GM12878 (cell line): ENCODE measurements at places on chromosomes 4 and X.

- DNase-seq = no peak
Measured at GRCh38 chr4:42404001-42404400, 6.7 kb downstream of the SHISA3 start.

DNA sequence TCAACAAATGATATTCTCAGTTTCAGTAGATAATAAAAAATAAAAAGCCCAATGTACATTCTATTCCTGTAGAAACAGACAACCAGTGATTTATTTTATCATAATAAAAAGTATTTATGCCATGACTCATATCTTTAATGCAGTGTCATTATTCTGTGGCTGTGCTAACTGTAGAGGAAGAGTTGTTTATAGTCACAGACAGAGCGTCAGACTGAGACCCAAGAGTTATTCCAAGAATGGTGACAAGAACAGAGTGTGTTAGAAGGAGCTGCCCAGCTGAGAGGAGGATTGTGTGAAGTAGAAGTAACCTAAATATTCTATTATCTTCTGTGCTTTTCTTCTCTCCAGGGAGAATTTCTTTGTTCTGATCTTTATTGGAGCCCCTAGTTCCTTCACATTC lies 210.7 kb downstream of the PPP1R2C start:
- DNase-seq = no peak

- DNase-seq = peak; percentile 33
Measured at GRCh38 chrX:15158736-15159406, 111.0 kb downstream of the ASB9 start.

DNA sequence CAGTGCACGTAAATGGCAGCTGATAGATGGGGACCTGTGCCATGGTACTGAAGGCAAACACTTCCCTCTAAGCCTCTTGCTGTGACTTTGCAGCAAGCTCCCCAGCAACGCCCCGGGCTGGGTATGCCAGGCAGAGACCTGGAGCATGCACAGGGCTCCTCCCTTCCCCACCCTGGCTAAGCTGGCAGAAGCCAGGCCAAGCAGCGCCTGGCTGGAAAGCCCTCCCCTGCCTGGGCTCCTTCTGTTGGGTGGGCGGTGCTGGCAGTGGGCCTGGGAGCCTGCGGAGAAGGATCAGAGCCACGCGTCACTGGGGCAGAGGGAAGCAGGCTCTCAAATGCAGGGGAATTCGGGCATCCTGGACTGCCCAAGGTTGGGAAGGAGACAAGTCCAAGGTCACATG lies 3.6 kb downstream of the ATP2B3 start:
- DNase-seq = no peak

DNA sequence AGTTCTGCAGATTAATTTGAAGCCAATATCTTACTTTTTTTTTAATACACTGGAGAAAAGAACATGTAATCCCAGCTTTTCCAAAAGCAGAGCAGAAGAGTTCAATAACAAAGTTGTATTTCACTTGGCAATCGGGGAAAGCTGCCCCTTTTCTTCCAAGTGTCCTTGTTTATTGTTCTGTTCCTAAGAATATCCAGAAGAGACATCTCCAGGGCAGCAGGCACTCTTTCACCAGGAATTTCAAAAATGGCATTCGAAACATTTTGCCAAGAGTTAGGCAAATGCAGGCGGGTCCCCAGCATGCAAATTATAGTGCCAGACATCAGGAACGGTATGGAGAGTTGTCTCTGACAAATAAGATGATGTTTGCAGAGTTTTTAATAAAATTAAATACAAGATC lies 494.5 kb downstream of the BCOR start:
- DNase-seq = no peak

DNA sequence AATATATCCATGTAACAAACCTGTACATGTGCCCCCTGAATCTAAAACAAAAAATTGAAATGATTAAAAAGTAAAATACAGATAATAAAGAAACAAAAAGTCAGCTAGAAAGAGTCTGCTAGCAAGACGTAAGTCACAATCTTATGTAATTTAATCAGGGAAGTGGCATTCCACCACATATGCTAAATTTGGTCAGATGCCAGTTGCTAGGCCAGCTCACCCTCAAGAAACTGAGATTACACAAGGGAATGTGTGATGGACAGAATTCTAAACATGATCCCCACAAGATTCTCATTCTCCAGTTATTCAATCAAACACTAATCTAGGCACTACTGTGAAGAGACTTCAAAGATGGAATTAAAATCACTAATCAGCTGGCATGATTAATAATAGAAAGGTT lies 689.3 kb downstream of the CENPC start:
- no peak for DNase-seq

DNA sequence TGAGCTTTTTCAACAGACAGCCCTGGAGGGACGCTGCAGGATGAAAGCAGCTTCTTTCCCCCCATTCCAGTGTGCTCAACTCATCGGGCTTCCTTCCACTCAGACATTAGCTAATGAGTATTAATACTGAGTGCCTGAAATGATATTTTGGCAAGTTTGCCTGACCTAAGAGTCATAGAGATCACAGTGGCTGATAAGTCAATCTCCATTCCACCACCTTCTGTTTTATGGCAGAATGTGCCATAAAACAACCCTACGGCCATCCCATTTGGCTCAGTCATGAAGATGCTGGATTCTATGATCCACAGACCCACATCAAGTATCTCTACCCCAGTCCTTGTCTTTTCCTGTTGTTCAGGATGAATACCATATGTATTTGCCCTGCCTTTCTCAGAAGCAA lies 48.3 kb upstream of the MAB21L2 start:
- no peak for DNase-seq

DNA sequence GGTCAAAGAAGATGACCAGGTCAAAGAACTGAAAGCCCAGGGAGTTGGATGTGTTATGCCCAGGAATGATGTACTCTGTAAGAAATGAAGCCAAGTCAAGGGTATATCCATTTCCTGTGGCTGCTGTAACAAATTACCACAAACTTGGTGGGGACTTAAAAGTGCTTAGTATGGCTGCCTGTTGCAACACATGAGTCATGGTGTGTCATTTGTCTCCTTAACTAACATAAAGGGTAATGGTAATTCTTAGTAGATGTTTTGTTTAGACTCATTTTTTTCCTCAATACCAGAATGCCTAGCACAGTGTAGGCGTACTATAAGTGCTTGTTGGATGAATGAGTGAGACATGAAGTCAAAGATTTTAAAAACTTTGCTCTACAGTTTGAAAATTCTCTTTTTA lies 45.7 kb downstream of the SYTL5 start:
- no peak for DNase-seq

GRCh38 chrX:313546-313945 lies 5.0 kb downstream of the GTPBP6 start:
- DNase-seq = no peak

DNA sequence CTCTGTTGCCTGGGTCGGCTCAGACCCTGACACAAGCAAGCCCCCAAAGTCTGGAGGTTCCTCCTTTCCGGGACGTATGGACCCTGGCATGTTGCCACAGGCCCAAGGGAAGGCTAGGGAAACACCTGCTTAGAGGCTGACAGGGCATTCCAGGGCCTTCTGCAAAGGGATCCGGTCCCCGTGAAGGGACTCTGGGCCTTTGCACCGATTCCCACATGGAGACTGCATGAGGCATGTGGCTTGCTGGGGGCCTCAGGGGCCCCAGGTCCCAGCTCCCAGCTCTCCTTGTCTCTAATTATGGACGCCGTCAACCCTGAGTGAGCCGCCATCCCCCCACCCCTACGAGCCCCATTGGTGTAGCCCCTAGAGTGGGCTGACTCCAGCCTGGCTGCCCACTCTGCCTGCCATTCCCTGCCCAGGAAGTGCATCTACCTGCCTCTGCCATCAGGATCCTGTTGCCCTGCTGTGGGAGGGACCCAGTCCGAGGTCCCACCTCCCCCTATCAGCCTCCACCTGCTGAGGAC lies 4.2 kb upstream of the RGS12 start:
- no peak for DNase-seq

DNA sequence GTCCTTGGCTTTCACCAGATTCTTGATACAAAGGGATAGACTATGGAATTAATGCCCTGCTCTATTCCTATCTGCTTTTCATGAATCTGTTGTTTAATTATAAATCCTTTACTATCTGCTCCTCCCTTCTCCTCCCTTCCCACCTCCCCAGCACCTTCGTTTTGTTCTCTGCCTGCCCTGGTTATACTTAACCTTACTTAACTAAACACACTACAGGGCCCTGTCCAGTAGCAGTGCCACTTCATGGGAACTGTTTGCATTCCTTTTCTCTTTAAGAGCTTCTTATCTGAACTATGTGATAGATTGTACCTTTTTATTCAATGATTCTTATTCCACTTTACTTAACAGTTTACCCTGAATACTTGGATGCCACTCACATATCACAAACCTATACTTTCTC lies 830 bp downstream of the HOPX start:
- no peak for DNase-seq

DNA sequence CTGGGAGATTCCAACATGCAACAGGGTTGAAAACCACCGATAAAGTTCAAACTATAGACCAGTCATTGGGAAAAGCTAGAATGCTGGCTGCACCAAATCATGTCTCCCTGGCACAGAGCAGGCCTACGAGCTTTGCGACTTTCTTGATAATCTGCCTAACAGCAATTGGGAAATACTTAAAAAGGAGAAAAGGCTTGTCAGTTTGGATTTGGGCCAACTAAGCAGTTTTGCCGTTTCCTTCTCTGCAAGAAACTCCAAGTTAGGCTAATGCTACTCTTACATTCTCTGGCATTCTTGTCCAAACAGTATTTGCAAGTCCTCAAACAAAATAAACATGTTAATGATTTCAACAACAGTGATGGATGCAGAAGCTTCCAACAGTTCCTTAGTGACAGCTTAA lies 87.9 kb downstream of the PDK3 start:
- DNase-seq = no peak

GRCh38 chr4:14539246-14539645 lies 463.0 kb upstream of the CPEB2 start:
- DNase-seq = no peak

GRCh38 chr4:101366331-101366730 lies 19.0 kb upstream of the PPP3CA start:
- no peak for DNase-seq

GRCh38 chr4:91113130-91113706 lies 986.0 kb downstream of the CCSER1 start:
- peak; percentile 5 for DNase-seq

DNA sequence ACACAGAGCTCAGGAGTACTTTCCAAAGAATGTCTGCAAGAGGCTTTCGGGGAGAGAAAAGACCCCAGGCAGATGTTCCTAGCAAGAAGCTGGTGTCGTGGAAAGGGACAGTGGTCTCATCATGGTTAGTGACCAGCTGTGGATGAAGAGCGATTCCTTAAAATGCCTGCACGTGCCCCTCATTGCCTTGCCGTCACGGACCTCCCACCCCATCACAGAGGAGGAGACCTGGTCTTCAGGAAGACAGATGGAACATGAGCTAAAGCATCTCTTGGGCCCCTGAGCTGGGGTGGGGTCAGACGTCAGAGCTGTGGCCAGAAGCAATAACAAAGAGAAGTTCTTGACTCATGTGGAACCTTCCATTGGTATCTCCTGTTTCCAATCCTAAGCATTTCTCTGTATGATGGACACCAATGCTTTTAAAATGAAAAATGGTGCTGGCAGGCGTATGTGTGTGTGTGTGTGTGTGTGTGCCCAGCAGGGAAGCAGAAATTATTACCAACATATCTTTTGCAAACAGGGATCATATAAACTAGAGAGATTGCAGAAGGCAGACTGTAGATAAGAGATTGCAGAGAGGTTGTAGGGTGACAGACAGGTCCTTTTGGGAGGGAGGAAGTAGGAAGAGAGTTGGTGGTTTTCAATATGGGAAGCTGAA lies 25.2 kb upstream of the ASMTL start:
- no peak for DNase-seq

DNA sequence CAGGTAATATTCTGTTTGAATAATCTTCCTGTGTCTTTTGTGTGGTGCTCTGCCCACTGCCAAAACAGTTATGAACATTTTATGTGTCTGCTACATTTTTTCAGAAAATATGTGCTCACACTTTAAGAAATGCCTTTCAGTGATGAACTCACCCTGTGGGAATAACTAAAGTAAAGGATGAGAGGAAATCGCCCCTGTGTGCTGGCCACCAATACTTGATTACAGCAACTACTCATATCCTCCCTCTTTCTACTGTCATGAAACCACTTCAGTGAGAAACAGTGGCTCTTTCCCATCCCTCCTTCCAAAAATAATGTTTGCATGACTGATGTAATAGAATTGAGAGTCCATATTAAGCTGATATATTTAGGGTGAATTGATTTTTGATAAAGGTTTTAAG lies 900.9 kb downstream of the RAB28 start:
- no peak for DNase-seq

DNA sequence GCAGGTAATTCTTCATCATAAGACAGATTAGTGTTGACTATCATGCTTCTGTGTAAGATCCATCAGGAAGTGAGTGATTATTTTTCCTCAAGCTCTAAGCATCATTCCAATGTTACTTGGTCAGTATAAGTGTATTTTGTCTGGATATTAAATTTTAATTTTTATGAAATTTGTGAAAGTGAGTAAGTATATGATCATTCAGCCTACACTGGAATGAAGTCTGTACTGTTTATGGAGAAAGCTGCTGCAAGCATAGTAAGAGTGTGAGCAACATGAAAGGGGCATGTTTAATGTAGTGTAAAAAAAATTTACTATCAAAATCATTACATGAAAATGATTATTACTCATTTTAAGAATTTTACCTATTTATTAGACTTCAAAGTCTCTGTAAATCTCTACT lies 84.8 kb downstream of the IL15 start:
- no peak for DNase-seq

- no peak for DNase-seq
Measured at GRCh38 chr4:17490575-17491059, 21.3 kb downstream of the QDPR start.

DNA sequence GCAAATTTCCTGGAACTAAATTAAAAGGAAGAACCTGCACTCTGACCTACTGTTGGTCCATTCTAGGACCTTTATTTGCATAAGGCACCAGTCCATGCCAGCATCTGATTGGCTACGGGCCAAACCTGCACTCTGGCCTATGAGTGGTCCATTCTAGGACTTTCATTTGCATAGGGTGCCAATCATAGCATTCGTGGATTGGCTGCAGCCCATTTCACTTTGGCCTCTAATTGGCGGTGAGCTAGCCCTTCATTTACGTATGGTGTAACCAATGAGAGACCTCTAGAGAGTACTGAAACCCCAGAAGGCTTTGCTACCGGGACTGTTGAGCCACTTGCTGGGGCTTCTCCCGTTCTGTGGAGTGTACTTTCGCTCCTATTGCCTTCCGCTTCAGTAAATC lies 6.1 kb upstream of the RNF175 start:
- no peak for DNase-seq
